Right kidney (tissue), 9 donors: ENCODE measurements at places on chromosomes 16 and 17.

DNA sequence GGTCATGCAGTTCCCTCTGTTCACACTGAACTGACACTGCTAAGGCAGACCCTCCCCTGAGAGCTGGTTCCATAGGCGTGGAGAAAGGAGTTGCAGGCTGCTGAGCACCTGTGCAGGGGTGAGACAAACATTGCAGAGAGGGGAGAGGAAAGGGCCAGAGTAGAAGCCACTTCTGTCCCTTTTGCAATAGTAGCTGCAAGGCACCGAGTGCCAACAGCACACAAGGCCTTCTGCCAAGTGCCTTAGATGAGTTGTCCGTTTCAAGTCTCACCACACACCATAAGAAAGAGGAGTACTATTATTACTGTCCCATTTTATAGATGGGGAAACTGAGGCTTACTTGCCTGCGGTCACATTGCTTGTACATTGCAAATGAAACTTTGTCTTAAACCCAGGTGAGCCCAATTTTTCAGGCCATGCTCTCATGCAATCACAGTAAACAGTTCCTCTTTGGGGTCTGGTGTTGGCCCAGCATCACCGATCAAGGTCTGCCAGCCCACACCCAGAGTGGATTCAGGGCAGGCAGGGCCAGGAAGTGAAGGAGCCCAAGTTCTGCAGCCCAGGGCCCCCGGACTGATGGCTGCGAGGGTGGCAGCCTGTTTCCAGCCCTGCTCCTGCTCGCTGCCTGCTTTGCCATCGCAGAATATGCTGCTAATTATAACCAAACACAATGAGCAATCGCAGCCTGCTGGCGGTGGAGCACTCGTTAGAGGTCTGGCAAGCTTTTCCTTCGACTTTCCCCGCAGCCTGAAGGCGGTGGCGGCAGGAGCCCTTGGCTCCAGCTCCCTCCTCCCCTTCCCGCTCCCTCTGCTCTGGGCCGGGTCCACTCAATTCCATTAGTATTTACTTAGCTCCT is 36.8 kb upstream of the DYNLL2 start:
- no peak for DNase-seq

GRCh38 chr17:3539881-3540540 is 17.6 kb downstream of the TRPV3 start:
- DNase-seq, result no peak

DNA sequence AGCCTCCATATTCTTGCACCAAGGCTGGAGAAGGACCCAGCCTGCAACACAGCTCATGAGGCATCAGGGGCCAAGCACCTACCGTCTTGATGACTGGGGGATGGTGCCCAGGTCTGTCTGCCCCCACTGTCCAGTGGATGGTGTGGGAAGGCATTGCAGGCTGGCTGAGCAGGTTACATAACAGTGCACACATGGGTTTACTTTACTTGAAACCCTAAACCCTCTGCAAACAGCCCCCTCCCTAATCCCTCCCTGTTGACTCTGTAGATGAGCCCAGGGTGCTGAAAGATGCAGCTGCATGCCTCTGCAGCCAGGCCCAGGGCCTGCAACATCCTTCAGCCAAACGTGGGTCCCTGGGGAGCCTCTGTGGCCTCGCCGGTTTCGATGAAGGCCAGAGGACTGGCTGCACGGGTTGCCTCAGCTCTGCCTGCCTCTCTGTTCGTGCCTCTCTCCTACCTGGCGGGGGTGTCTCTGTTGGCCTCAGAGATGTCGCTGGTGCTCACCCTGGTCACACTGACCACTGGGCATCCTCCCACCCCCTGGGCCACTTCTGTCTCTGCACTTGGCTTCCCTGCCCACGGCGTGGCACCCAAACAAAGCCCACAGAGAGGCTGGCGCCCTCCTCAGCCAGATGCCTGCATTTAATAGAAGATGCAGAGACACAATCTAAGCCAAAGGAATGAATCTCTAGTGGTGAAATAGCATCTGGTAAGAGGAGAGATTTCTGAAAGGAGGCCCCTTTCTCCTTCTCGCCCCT is 95.1 kb downstream of the METRNL start:
- DNase-seq, result peak; percentile 61

DNA sequence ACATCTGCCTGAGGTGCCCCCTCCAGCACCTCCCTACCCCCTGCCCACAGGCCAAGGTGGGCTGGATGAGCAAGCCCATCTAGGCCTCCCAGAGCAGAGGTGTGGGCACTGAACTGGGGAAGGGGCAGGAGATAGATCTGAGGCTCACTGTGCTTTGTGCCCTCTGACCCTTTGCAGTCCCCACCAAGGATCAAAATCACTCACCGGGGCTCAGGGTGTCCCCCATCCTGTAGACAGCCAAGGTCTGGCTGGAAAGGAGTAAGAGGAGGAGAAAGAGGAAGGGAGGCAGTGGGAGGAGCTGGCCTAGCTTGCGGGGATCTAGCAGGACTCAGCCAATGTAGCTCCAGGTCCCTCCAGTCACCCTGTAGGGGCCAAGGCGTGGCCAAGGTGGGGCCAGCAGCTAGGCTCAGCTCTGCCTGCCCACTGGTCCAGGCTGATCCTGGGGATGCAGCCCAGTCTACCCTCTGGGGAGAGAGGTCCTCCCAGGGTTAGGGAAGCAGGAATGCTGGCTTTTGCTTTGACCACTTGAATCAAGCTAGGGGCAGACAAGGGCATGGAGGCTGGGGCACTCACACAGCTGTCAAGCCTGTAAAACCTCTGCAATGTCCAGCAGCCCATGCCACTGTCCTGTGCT is 1.8 kb downstream of the SLC12A4 start:
- no peak for DNase-seq

GRCh38 chr17:37824534-37825485 is 80.0 kb upstream of the HNF1B start:
- DNase-seq, result no peak

- no peak for DNase-seq
Measured at GRCh38 chr16:79215289-79215688, 385.2 kb downstream of the MAF start.

DNA sequence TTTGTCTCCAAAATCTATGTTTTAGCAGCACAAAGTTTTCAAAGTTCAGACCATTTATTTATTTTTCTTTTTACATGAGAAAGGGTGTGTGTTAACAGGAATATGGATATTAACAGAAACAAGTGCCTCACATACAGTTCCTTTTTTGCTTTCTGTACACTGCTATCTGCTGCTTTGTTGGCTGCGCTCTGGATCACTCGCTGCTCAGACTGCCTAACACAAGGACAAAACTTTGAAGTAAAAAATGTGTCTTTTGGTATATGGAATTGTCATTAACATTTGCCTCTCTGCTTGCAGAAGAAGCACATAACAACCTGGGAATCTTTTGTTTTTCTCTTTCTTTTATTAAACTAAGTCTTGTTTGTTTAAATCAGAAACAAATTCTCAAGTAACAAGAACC is 262.8 kb downstream of the ZFHX3 start:
- no peak for DNase-seq

DNA sequence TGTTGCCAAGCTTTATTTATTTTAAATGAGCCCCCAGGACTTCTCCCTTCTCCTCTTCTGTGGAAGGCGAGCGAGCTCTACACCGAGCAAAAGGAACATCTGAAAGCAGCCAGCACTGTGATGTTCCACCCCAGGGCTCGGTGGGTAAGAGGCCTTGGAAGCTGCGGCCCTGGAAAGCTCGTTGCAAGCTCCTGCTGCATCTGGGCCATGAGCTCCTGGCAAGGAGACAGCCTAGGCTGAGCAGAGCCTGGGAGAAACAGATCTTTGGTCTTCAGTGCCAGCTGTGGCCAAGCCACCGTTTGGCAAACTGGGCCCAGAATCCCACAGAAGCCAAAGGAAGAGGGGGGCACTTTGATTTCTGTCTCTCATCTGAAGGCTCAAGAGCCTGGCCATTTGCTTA is 114.1 kb downstream of the ENGASE start:
- DNase-seq, result no peak

- DNase-seq, result no peak
Measured at GRCh38 chr16:69784586-69784985, 22.5 kb downstream of the WWP2 start.

DNA sequence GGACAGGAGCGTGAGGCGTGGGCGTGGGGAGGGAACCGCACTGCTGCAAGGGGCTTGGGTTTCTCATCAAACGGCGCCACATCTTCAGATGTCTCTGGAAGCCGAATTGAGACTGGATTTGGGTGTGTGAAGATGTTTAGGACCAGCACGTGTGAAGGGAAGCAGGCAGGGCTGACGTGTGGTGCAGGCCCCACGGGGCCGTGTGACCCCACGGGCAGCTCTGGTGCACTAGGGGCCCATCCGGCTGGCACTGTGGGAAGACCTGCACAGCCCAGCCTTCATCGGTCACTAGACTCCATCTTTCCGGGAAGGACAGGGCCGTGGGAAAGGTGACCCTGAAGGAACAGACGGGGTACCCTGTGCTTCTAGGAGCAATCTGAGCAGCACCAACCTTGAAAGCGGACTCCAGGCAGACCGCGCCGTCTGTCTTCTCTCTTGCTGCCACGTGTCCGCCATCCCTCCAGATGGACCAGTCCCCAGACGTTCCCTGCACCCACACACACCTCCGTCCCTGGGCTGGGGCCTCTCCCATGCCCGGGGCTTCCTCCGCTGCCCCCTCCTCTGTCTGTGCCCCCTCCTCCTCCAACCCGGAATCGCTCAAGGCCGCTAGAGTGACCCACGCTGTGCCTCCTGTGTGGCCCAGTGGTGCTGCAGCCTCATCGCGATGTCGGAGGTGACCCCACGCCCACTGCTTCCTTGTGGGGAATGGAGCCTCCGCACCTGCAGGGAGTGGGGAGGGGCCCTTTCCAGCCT is 23.4 kb upstream of the CBFA2T3 start:
- no peak for DNase-seq
